ENCODE measurements at places on chromosomes 7 and 10.

- ATAC-seq = no peak
Measured at GRCh38 chr10:120422457-120422856, 34.6 kb upstream of the PLPP4 start.

- ATAC-seq = peak; percentile 80
Measured at GRCh38 chr7:95596198-95597063, at the start of gene PDK4. Gene PDK4, minus strand, starts transcription at chr7:95596516. Its CDS starts 223 bp downstream, at chr7:95596293.

DNA sequence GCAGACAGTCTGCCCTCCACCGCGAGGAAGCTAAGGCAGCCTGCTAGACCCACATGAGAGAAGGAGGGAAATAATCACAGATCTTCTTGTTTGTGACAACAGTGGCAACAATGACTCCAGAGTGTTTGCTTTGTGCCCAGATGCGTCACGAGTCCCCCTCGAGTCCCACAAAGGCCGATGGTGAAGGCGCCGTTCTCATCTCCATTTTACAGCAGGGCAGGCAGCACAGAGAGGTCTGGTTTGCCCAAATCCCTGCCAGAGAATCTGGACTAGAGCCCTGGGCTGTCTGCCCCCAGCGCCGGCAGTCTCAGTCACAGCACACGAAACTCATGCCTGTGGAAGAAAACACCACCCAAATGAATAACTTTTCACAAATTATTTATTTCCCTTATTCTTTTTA lies 38.1 kb downstream of the KIAA1549 start:
- ATAC-seq = no peak

GRCh38 chr10:14749070-14749809 lies 25.5 kb downstream of the FAM107B start:
- ATAC-seq = peak; percentile 51

GRCh38 chr10:132786476-132786883 lies 533 bp upstream of the NKX6-2 start:
- no peak for ATAC-seq

- no peak for ATAC-seq
Measured at GRCh38 chr10:6840766-6841165, 260.7 kb upstream of the PRKCQ start.

DNA sequence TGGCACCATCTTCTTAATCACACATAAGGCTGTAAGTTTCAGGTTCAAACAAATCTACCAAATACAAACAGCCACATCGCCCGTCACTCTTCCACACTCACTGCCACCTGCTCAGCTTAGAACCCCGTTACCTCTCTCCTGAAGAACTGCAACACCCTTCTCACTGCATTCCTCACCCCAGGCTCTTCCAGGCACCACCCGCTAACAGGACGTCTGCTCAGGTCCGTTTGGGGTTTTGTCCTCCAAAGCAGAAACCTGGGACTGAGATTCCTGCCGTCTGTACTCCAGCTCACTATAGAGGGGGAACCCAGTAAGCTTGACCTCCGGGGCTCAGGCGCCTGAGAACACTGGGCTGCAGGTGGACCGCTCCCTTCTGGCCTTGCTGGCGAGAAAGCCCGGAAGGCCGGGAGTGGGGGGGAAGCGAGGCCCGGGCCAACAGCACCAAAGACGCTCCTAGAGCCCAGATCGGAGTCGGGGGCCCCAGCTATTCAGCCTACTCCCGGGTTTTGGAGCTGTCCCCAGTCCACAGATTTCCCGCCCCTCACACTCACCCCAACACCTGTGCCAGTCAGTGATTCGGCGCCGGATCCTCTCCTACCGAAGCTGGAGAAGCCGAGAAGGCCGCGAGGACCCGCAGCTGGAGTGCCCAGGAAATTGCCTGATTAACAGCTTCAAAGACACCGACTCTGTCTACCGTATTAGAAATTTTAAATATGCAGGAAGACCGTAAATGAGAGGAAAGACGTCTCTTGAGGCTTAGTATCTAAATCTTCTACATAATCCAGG lies at the start of gene AP3M1:
AP3M1 (minus strand) TSS at position 625 of the 786 bp plus-strand sequence. CDS start 12,449 bp downstream, outside the sequence.
- peak; percentile 72 for ATAC-seq

Measured in esophagus mucosa (tissue), 1 donor.